GM23248 (cell line): ENCODE measurements at places on chromosomes 2 and 18.

DNA sequence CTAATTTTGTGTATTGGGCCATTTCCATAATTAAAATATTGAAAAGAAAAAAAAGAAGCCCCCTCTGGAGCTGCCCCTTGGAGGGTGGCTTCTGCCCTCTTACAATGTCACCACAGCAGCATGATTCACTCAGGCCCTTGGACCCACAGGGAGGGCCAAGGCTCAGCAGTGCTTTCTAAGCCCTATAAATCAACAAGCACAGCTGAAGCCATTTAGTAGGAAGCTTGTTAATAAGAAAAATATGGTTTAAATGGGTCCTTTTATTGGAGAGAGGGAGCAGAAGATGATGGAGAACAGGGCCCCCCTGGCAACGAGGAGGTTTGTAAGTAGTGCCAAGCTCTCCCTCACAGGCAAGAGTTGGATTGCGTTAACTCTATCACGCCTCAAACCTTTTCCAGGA, 107.6 kb upstream of the FZD7 start:
- no peak for DNase-seq

- DNase-seq, result no peak
These were observed 1367.4 kb upstream of the ACVR2A start for GRCh38 chr2:146477383-146477782.

- no peak for DNase-seq
These were observed 73.3 kb downstream of the UGGT1 start for GRCh38 chr2:128164311-128164710.

- DNase-seq, result peak; percentile 90
These were observed 81.2 kb downstream of the ADD2 start for GRCh38 chr2:70686577-70687460.

DNA sequence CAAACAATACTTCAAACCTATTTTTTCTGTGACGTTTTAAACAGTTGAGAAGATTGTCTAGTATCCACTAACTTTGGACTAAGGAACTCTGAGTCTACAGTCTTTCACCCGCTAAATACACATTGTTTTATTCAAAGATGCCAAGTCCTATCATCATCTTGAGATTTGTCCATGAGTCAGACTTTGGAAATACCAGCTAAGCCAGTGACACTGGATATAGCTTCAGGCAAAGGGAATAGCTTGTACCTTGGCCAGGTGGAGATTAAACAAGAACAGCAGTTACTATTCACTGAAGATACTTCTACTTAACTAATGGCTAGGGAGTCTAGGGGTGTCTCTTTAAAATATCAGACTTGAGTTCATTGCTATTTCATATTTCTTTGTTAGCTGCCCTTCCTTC, 137.5 kb downstream of the COMMD1 start:
- DNase-seq, result peak; percentile 30

DNA sequence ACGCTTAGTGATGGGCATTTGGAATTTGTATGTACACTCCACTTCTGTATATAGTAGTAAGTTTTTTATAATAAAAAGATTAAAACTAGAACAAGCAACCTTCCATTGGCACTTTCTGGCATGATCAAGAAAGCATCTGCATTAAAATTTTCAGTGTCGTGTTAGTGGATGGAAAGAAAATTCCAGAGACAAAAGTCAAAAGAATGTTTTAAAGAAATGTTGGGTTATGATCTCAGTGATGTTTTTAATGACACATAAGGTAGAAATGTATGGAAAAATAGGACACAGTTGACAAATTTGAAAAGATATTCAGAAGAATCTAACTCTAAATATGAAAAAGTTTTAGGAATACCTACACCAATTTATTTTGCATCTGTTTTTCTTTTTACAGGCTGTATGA, 126.1 kb upstream of the FAM117B start:
- DNase-seq, result peak; percentile 46

- DNase-seq, result no peak
These were observed 12.5 kb upstream of the TFPI start for GRCh38 chr2:187566712-187567111.
